ENCODE measurements at places on chromosomes 4 and X.
A peak's percentile ranks its signal among the peaks of the same experiment; 100 is the strongest.

DNA sequence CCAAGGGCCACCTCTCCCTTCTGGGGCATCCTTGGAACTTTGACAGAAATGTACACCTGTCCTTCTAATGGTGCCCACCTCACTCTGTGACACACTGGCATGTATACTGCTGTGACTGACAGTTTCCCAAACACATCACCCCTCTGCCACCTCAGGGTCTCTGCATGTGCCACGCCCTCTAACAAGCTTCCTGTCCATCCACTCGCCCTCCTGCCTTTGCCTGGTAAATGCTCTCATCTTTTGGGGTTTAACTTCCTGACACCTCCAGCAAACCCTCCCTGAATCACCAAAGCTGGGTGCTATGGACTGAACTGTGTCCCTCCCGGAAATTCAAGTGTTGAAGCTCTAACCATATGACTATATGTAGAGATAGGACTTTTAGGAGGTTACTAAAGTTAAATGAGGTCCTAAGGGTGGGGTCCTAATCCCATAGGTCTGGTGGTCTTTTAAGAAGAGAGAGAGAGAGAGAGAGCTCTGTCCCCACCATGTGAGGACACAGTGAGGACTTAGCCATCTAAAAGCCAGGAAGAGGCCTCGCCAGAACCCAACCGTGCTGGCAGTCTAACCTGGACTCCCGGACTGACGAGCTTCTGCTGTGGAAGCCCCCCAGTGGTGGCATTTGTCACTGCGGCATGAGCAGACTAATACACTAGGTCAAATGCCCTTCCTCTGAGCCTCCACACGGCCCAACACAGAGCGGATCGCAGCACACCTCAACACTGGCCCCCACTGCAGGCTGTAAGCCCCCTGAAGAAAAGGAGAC is 95.6 kb downstream of the AFAP1 start:
- no peak for DNase-seq

GRCh38 chrX:21747558-21747957 is 10.4 kb downstream of the SMPX start:
- DNase-seq: no peak

- no peak for DNase-seq
Observed at GRCh38 chr4:73847526-73848182, 5.4 kb upstream of the PF4V1 start.

DNA sequence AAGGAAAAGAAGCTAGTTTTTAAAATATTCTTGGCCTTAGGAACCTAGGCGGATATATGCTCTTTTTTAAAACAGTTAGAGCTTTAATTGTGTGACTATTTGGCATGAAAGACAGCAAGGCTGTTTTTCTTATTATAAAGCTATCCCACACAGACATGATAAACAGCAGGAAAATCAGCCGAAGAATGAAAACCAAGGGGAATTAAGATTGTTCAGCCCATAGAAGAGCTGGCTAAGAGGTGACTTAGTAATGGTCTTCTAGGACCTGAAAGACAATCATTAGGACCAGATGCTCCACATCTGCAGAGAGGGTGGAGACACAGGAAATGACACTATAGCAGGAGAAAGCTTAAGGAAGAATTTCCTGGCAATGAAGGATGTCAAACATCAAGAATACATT is 171.4 kb upstream of the NRK start:
- DNase-seq: no peak

DNA sequence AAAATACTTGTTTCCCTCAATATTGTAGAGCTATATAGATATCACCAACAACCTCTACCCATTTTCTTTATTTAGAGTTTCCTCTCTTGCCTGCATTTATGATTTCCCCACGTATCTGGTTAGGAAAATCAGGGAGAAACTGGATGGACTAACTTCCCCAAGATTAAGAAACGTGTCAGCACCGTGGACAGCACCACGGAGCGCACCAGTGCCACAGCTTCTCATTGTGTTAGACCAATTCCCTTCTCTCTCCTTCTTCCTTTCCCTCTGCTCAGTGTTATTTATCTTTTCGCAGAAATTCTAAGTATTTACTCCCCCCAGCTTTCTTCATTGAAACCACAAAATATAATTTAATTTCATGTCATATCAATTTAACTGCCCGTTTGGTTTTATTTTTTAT is 568.6 kb upstream of the BOD1L1 start:
- no peak for DNase-seq

DNA sequence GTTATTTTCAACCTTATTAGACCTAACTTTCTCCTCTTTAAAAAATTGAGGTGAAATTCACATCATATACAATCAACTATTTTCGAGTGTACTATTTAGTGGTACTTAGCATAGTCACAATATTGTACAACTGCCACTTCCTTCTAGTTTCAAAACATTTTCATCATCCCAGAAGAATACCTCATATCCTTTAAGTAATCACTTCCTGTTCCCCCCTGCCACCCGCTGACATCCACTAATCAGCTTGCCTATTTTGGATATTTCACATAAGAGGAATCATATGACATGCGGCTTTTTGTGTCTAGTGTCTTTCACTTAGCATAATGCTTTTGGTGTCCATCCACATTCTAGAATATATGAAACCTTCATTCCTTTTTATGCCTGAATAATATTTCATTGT is 10.0 kb upstream of the PPA2 start:
- no peak for DNase-seq

- DNase-seq: no peak
Observed at GRCh38 chrX:41921492-41922430, 1.6 kb downstream of the CASK start.

GRCh38 chr4:127416115-127416514 is 216.6 kb upstream of the INTU start:
- no peak for DNase-seq

DNA sequence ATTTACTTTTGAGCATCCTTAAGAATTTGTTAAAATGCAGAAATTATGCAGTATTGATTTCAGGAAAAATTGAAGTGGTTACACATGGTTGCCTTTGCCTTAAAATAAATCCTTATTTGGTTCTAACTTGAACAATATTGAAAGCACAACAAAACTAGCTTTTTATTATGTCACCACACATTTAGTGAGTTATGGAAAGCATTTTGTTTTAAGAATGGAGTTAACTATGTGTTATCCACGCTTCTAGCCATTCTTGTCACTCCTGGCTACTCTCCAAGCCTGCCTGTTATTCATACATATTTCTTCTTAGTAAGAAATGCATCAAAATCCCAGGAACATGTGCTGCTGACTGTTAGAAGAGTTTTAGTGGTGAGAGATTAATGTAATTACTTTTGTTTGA is 73.9 kb downstream of the FAT4 start:
- peak; percentile 91 for DNase-seq

- DNase-seq: no peak
Observed at GRCh38 chrX:72240976-72241375, 2.1 kb upstream of the ERCC6L start.

- DNase-seq: no peak
Observed at GRCh38 chrX:48470833-48471118, 716 bp upstream of the SLC38A5 start.

DNA sequence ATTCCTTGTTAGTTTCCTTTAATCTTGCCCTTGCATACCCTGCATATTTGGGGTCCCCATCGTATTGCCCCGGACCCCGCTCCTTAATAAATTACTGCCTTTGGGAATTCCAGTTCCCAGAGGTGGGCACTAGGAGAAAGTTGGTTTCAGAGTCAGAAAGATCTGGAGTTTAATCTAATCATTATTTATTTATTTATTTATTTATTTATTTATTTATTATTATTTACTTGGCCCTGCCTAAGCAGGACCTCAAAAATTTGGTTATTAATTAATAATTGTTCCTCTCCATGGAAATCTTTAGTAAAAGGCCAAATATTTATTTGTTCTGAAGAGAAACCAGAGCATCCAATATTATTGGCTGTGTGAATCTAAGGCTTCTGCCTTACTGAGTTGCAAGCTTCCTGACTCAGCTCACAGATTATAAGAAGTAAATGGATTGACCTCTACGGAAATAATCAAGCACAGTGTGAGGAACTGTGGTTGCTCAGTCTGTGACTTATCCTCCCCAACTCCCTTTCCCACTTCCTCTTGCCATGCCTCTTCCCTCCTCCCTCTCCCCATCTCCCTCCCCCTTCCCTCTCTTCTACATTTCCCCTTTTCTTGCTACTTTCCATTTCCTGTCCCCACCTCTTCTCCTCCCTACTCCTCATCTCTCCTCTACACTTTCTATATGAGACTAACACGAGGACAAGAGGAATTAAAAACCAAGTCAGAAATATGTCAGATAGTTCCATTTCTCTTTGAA is 61.5 kb upstream of the AP1S2 start:
- no peak for DNase-seq

GRCh38 chrX:37608156-37608555 is 36.7 kb downstream of the LANCL3 start:
- no peak for DNase-seq

GRCh38 chr4:24643774-24644520 is 59.6 kb upstream of the DHX15 start:
- no peak for DNase-seq

- DNase-seq: no peak
Observed at GRCh38 chrX:143854006-143854405, 29.9 kb upstream of the UBE2NL start.

DNA sequence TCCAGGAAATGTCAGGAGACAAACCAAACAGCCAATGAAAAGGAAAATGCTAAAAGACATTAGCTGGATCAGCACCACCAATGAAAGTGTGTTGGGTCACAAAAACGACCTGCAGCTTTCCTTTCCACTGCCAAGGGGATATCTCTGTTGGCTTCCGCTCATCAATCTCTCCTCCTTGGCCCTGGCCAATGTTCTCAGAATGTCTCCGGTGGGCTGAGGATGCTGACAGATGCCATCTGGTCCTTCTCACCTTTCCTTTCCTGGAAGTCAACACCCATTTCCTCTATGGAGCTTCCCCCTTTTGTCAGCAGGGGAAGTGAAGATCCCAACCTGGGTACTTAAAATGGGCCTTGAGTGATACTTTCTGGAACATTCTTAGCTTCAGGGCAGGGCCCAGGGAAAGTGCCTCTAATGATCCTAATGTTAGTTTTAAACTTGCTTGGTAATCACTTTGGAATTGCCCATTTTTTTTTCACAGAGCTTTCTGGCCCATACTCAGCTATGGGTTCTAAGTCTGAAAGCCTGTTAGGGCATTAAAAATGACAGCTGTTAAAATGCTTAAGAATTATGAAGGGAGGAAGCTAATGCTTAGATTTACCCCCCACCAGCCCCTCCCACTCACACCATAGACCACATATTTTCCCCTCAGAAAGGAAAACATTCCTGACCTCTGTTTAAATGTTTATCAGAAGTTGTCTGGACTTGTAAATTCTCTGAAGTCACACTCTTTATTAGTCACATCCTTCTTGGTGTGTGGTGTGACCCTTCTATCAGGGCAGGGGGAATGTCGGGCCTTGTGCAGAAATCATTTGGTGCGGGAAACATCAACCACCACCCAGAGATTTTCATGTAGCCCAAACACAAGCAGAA is 29.2 kb downstream of the IGFBP7 start:
- DNase-seq: peak; percentile 77

- DNase-seq: no peak
Observed at GRCh38 chr4:5626913-5627312, 81.4 kb downstream of the EVC2 start.

GRCh38 chrX:18422886-18423285 is 2.5 kb upstream of the CDKL5 start:
- no peak for DNase-seq

DNA sequence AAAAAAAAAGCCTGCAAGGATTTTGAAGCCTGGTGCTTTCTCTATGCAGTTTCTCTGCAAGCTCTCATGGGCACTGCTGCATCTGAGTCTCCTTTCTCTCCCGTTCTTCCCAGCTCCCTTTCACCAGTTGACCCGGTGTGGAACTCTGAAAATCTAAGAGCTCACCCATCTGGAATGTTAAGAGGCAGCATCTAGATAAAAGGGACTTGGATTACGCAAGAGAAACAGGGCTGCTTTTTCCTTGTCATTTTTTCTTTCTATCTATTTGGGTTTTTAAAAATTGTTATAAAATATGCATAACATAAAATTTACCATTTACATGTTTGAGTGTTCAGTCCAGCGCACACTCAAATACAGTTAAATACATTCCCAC is 95.2 kb upstream of the RPS6KA3 start:
- DNase-seq: peak; percentile 37

GRCh38 chr4:103076747-103077347 is at the start of gene SLC9B2:
Gene SLC9B2 (minus strand): TSS chr4:103076761. CDS start chr4:103067550, 9,211 bp downstream.
- DNase-seq: no peak

GRCh38 chr4:76023389-76023788 is at the start of gene CXCL10:
Gene CXCL10 (minus strand): TSS chr4:76023497. CDS start chr4:76023431, 66 bp downstream.
- no peak for DNase-seq

DNA sequence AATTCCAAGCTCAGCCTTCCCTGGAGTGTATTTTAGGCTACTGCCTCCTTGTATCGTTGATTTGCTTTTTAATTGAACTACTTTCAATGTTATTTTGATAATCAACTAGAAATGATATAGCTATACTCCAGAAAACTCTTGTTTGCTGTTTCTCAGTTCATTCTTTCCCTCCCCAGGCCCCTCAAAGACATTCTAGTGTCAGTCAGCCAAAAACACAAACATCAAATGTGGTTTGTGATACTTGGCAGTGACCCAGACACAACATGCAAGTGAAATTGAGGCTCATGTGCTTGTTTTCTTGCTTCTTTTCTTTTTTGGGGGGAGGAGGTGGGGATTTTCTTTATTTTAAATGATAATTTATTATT is 7.6 kb downstream of the FAT4 start:
- no peak for DNase-seq

DNA sequence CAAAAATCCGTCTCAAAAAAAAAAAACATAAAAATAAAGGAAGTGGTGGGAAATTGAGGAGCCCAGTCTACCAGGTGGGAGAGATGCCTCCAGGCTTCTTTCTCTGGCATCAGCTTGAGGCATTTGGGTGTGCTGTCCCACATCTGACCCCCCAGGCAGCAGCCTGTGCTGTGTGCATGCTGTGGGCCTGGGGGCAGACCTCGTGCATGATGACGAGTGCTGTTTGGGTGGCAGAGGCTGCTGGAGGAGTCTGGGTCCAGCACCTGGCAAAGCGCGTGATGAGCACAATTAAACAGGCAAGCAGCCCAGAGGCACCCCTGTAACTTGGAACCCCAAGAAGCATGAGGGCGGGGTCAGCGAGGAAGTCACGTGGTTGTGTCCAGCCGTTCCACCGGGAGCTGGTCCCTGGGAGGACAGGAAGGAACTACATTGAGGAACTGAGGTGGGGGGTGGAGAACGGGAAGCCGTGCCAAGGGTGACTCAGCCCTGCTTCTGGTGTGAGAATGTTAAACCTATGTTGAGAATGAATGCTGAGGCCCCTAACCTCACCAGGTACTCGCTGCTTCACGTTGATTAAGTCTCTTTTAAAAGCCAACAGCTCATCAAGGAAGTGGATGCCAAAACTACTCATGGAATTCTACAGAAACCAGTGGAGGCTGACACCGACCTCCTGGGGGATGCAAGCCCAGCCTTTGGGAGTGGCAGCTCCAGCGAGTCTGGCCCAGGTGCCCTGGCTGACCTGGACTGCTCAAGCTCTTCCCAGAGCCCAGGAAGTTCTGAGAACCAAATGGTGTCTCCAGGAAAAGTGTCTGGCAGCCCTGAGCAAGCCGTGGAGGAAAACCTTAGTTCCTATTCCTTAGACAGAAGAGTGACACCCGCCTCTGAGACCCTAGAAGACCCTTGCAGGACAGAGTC is 6.1 kb downstream of the TACC3 start:
- DNase-seq: peak; percentile 13

GRCh38 chr4:7802093-7802726 is 137.5 kb downstream of the AFAP1 start:
- peak; percentile 45 for DNase-seq
